ENCODE measurements at places on chromosomes 1 and 21.

DNA sequence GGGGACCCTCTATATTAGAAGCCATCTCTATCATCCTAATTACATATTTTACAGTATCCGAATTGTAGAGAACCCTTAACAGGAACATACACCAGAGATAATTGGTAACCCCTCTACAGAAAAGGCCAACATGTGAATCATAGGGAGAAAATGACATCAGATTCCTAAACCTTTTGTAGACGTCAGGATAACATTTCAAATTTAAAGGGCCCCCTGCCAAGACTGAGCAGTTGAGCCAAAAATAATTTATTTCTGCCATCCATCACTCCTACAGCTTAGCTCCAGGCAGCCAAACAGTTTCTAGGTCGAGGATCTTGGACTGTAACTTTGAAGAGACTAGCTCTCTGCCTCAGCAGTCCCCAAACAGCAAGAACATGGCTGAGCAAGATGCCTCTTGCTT is 21.2 kb downstream of the ZNF697 start:
- DNase-seq, result no peak

GRCh38 chr21:41667136-41667535 is 99.7 kb downstream of the RIPK4 start:
- no peak for DNase-seq

GRCh38 chr1:148166558-148167492 is 14.7 kb upstream of the NBPF11 start:
- DNase-seq, result no peak

DNA sequence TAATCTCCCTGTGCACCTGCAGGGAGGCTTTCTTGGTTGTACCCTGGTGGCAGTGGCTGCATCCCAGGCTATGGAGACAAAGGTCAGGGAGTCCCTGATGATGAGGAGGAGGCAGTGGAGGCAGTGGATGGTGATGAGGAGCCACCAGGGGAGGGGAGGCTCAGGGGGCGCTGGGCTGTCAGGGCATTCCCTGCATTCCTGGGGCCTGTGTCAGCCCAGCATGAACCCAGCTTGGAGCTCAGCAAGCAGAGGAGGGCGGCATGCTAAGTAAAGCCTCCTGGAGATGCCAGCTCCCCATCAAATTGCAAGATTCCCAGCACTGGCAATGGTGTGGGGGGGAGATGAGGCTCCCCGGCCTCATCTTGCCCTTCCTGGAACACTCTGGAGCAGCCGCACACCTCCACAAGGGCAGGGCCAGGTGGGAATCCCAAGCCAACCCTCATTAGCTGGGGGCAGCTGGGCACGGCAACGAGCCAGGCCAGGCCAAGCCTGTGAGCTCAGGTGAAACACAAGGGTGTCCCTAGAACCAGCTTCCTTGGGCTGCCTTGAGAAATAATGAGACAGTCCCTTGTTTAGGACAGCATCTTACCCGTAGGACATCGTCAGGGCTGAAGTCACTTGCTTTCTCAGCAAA is 469.5 kb downstream of the MATN1 start:
- DNase-seq, result no peak

GRCh38 chr1:212513586-212513985 is 80.9 kb downstream of the NENF start:
- DNase-seq, result no peak

GRCh38 chr1:214581785-214582184 is 21.2 kb upstream of the CENPF start:
- DNase-seq, result no peak

DNA sequence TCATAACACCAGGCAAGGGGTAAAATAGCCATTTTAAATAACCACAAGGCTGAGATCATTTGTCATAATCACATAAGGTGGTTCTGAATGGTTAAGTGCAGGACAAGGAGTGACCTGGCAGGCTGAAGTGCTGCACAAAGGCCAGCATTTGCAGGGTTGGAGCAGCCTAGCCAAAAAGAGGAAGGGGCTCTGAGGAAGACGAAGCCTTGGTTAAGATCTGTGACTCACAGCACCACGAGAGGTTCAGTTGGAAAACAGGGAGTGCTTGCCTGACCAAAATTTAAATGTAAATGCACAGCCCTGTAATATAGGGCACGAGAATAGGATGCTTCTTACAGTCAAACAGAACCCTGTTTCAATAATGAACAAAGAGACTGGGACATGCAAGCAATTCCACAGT is 12.1 kb downstream of the ATP5PF start:
- no peak for DNase-seq

DNA sequence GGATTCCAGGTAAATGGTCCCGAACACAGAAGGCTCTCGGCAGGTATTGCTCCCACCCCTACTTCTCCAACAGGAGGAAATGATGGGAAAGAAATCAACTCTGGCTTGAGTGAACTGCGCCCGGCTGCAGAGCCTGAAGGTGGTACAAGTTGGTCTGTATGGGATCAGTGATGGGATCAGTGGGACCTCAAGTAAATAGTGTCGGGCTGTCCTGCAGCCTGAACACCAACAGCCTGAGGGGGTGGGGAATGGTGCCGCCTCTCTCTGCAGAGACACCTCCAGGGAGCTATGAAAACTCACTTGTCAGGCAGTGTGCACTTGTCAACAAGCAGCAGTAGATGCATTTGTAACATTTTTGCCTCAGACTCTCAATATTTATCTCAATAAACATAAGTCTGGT is 183.5 kb downstream of the MATN1 start:
- DNase-seq, result no peak

DNA sequence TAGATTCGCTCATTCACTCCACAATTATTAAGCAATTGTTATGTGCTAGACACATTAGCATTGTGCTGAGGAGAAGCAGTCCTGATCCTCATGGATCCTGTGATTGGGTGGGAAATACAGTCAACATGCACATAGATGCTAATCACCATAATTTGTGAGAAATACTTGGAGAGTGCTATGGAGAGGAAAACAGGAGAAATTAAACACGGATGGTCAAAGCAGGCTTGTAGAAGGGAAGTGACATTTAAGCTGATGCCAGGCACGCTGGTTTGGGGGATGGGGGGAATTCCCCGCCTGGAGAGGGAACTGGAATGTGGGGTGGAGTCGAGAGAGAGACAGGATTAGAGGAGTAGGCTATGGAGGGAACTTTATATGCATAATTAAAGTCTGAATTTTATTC is 52.2 kb upstream of the L1TD1 start:
- DNase-seq, result no peak

GRCh38 chr1:210709701-210710100 is 381.0 kb downstream of the HHAT start:
- DNase-seq, result no peak

- no peak for DNase-seq
Observed at GRCh38 chr1:19622204-19622603, 21.9 kb upstream of the NBL1 start.

GRCh38 chr1:92691925-92692324 is 93.0 kb downstream of the EVI5 start:
- DNase-seq, result no peak

DNA sequence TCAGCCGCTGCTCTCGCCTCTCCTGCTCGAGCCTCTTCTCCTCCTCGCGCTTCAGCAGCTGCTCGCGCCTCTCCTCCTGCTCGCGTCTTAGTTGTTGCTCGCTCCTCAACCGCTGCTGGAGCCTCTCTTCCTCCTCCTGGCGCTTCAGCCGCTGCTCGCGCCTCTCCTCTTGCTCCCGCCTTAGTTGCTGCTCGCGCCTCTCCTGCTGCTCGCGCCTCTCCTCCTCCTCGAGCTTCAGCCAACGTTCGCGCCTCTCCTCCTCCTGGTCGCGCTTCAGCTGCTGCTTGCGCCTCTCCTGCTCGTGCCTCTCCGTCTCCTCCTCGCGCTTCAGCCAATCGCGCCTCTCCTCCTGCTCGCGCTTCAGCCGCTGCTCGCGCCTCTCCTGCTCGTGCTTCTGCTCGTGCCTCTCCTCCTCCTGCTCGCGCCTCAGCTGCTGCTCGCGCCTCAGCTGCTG is 3.7 kb downstream of the TCHH start:
- no peak for DNase-seq

DNA sequence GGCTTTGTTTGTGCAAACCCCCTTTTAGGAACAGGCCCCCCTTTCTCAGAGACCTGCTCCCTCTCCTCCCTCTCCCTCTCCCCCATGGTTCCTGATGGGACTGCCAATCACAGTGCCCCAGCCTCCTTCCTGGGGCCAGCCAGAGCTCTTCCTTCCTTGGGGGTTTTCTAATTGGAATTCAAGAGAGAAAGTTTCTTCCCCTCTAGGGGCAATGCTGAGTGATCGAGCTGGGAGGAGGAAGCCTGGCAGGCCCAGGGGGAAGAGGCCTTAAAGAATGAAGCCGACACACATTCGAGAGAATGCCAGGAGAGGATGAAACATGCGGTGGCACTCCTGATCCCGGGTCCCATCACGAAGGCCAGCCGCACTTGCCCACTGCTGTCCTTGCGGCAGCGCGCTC is 21.3 kb upstream of the COL16A1 start:
- DNase-seq, result no peak

DNA sequence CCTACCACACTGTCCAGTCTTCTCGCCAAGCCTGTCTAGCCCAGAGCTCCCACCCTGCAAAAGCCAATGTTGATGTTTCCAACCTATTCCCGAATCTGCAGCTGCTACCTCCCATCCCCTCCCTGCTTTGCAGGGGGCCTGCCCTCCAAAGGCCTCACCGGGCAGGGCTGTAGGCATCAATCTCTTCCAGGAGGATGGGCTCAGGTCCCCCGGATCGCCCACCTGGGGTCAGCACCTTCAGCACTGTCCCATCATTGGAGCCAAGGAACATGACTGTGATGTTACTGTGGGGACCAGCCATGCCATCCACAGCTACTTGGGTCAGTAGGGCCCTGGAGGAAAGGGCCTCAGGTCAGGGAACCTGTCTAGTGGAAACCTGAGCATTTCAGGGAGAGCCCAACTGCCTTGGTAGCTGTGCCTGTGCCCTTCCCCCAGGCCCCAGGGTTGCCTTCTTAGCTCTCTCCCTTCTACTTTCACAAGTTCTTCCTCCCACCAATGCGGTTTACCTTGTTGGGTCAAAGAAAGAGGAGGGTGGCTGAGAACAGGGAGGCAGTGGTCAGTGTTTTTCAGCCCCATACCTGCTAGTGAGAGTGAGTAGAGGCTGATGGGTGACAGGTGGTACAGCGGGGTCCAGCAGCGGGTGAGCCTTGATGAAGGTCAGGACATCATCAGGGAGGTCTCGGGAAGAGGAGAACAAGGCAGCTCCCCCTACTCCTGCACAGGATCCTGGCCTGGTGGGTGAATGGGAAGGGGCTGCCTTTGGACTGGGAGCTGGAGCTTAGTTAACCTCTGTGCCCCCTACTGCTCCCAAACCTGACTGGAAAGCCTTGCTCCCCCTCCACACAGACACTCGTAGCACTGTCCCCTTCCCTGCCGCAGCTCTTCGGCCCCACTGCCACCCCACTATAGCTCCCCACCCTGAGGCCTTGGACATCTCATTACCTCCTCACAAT is 10.7 kb downstream of the SEMA6C start:
- DNase-seq, result no peak

DNA sequence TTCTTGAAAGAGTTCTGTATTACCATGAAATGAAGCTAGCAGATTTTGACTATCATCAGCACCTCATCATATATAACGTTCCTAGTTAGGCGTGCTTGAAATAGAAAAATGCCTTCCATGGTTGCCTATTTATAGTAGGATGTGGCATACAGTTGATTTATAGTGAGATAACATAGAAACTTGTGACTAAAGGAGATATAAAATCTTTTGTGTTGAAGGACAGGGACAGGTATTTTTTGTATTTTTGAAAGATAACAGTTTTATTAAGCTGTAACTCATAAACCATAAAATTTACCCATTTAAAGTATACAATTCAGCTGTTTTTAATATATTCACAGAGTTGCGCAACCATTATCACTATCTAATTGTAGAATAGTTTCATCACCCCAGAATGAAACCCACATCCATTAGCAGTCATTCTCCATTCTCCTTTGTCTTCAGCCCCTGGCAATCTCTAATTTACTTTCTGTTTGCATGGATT is 19.3 kb downstream of the SPEN start:
- no peak for DNase-seq

GRCh38 chr21:28705616-28706015 is 287.1 kb downstream of the LTN1 start:
- no peak for DNase-seq

GRCh38 chr1:15718199-15718601 is 17.9 kb upstream of the SLC25A34 start:
- no peak for DNase-seq

DNA sequence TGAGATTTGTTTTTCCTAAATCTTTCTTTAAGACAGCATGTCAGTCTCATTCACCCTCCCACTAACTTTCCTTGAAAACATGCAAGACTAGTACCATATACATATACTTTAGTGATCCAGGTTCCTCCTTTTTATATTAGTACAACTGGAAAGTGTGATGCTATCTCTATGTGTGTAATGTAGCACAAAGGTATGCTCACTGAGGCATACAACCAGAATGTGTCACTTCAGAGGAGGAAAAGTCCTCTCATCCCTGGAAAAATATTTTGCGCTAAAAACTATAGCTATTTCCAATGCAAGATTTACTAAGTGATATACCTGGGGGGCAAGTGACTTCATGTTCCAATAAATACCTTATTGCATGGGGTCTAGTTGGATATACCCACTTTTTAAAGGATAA is 45.9 kb downstream of the BARHL2 start:
- DNase-seq, result no peak

GRCh38 chr1:105416261-105416660 is 1640.2 kb upstream of the PRMT6 start:
- DNase-seq, result no peak

DNA sequence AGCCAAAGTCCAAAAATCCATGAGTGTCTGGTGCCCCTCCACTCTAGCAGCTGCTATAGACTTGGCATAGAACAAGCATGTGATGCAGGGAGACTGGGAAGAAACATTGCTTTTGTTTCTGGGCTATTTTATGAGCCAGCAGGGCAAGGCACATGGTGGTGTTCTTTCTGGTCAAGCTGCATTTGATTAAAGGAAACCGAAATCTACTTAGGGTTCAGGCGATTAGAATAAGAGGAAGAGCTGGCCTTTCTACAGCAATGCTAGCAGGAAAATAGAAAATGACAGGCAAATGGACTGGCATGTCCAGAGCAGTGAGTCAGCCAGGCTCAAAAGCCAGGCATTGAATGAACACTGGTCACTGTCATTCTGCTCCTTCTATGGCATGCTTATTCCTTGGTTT is 28.5 kb upstream of the ARHGAP29 start:
- no peak for DNase-seq

- DNase-seq, result no peak
Observed at GRCh38 chr1:192311281-192311680, 5.5 kb upstream of the RGS21 start.

DNA sequence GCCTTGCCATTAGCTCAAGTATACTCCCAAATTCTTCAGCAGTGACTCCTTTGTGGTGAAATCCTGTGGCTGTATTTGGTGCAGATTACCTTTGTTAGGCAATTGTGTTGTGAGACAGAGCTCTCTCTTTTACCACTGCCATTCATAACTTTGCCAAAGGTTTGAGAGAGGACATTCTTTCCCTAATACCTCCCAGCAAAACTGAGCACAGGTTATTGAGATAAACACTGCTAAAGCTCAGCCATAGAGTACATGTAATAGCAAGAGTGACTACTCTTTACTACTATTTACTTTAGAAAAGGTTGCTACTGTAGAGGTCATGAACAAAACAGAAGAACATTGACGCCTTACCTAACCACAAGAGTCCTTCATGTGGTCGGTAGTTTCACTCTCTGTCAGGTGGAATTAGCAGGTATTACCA is 514.0 kb upstream of the ADAMTS5 start:
- no peak for DNase-seq

Data from stimulated activated CD4-positive, alpha-beta T cell treated with anti-CD3 and anti-CD28 coated beads, Interleukin-4, amount 100 ng/mL, for 4 hours (primary cell).